ENCODE measurements at places on chromosomes 6 and 20.

GRCh38 chr20:1838556-1839279, 56.5 kb upstream of the SIRPA start:
- no peak for DNase-seq

DNA sequence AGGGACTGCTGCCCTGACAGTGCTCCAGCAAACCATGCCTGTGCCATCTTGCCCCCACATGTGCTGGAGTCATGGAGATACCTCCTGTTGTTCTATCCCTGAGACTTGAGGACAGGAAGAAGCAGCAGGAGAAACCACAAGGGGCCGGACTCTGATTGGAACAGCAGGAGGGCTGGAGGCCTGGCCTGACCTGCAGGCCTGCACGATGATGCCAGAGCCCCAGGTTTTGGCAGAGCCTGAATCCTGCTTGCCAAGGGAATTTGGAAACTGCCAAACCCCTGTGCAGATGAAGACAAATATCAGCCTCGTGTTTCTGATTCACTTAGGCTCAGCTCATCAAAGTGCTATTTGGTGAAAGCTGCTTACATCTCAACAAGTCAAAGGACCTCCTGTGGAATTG, 177.6 kb downstream of the MAFB start:
- peak; percentile 80 for DNase-seq

GRCh38 chr6:143621159-143621873, 56.4 kb upstream of the PHACTR2 start:
- DNase-seq, result no peak

DNA sequence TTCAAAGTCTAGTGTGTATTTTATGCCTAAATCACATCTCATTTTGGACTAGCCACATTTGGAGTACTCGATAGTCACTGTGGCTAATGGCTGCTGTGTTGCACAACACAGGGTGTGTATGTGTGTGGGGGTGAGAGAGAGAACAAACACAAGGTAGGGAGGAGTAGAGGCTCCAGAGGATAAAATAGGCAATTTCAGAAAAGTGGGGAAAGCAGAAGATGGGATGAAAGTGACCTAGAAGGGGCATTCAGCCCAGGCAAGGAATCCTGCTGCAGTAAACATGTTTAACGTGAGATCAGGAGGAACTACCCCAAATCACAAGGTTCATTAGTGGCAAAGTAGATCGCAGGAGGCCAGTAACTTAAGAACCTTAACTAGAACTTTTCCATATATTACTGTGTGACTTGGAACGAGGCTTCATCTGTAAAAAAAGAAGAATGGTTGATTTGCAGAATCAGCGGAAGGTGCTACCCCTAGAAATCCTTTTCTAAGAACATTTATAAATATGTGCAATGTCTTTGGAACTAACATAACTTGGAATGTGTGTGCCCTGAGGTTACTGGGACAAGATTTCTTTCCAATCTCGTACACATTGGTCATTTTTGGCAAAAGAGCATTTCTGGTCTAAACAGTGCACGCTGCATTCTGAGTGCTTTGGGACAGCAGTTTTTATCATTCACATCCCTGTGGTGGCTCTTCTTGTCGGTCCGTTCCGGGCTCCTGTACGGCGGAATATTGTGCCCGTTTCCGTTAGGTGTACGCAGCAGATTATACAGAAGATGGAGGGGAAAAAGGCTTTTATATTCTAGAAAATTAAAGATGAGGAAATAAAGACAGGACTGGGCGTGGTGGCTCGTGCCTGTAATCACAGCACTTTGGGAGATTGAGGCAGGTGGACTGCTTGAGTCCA, 2.6 kb downstream of the DUSP22 start:
- DNase-seq, result no peak

DNA sequence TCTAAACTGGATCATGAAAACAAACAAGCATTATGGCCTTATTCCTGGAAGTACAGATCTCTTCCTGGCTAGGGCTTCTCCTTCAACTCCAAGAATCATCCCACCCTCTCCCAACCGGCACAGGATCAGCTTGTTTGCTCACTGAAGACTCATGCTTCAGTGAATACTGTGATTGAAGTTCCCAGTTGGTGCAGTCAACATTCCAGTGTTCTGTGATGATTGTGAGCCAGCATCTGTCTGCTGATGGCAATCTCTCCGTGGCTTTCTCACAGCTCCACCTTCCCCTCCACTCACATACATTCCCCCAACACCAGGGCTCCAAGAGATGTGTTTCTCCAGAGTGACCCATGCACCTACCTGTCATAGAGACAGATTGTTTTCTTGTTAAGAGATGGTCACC, 421.3 kb upstream of the BTBD3 start:
- no peak for DNase-seq

DNA sequence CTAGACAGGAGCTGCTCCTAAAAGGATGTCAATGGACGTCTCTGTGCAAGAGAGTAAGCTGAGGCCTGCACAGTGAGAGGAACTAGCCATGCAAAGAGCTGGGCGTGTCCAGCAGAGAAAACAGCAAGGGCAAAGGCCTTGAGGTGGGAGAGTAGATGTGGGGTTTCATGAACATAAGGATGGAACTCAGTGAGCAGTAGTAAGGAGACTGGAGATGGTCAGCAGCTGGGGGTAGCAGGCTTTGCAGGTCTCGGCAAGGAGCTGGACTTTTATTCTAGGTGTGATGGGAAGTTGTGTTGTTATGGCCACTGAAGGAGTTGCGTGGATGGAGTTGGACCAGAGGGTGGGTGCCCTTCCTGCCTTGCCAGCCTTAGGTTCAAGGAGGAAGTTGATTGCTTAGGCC, 90.7 kb upstream of the SIRPA start:
- no peak for DNase-seq

- peak; percentile 23 for DNase-seq
Observed at GRCh38 chr20:58229198-58229798, 845 bp upstream of the ANKRD60 start.

GRCh38 chr6:105921781-105922180, 164.4 kb upstream of the PRDM1 start:
- no peak for DNase-seq

GRCh38 chr20:33076662-33077372, 2.6 kb upstream of the BPIFB4 start:
- no peak for DNase-seq

DNA sequence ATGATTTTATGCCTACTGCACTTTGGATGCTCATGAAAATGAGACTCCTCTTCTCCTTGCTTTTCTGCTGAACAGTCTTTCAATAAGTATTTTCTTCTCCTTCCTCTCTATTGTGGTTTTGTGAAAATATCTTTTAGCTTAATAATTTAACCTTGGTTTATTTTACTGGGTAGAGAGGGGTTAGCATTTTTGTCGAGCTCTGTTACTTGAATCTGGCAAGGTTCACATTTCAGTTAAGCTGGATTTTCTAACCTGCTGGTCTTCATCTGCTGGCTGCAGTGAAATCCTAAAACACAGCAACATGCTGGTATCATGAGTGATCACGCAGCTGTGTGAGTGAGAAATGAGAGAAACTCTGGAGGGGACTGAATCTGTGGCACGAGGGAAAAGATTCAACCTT, 222.7 kb upstream of the NOX3 start:
- DNase-seq, result no peak

- no peak for DNase-seq
Observed at GRCh38 chr6:32854376-32855178, 585 bp downstream of the PSMB9 start.

DNA sequence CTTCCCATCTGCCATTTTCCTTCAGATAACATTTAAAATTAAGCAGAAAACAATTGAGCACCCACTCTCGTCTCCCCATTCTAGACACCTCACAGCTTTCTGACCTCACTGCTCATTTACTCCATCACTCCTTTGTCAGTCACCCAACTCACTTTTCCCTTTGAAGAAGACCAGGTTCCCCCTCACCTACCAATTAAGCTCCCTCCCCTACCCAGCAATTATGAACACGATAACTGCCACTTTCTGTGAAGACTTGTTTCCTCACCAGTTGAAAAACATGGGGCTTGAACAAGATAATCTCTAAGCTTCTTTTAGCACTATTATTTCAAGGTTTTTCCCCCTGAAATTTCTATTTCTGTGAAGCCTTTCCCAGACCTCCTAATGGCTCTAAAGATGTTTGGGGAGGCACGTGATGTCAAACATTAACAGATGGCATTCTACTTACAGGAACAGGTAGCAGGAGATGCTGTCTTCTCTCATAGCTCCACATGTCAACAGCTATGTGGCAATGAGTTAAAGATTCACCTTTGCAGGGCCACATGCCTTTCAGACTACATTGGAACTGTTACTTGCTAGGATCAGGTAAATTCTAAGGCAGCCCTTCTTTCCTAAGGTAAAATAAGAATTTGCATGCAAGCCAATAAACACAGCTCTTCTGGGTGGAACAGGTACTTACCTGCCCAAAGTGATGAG, 24.8 kb upstream of the SLA2 start:
- DNase-seq, result no peak

GRCh38 chr6:122647765-122648164, 37.6 kb downstream of the PKIB start:
- no peak for DNase-seq

- no peak for DNase-seq
Observed at GRCh38 chr20:49831022-49831769, 18.6 kb downstream of the SLC9A8 start.

DNA sequence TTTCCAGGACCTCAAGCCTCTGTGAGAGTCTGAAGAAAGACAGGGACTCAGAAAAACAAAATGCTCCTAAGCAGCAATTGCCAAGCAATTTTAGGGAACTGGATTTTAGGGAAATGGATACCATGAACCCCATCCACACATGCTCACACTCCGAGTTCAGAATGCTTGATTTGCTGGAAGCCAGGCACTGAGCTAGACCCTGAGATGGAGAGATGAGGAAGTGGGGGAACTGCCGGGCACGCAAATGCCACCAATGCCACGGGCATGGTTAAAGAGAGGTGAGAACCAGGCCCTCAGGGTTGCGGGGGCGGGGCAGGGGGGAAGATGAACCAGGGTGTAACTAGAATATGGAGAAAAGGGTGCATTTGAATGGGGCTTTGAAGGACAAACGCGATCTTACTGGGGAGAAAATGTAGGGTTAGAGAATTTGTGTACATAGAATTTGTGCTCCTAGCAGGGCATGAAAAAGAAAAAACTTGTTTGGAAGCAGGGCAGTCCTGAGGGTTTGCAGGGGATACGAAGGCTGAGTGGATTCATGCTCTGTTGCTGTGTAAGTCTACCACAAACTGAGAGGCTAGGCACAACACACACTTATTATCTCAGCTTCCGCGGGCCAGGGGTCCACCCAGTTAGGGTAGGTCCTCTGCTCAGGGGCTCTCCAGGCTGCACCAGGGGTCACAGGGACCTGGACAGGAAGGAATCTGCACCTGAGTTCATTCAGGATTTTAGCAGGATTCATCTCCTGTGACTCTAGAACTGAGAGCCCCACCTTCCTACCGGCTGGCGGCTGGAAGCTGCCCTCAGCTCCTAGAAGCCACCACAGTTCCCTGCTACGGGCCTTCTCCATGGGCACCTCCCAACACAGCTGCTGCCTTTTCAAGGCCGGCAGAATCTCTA, 108.0 kb downstream of the SNX5 start:
- no peak for DNase-seq

DNA sequence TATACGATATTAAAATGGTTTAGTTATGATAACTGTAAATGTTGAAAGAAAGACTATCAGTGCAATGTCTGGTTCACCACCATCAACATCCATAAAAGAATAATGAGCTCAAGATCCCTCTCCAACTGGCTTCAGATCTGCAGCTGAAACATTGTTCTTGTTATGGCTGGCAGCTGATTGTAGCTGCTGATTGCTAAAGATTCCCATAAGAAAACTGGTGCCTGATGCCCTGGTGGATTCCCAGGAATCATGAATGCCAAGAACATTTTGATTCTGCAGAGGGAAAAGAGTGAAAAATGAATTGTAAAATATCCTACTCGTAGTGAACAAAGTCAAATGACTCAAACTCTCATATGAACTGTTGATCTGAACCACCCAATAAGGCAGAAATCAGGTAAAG, 1160.2 kb downstream of the EPHA7 start:
- no peak for DNase-seq

GRCh38 chr6:31899215-31899614, 1.7 kb upstream of the EHMT2 start:
- no peak for DNase-seq

DNA sequence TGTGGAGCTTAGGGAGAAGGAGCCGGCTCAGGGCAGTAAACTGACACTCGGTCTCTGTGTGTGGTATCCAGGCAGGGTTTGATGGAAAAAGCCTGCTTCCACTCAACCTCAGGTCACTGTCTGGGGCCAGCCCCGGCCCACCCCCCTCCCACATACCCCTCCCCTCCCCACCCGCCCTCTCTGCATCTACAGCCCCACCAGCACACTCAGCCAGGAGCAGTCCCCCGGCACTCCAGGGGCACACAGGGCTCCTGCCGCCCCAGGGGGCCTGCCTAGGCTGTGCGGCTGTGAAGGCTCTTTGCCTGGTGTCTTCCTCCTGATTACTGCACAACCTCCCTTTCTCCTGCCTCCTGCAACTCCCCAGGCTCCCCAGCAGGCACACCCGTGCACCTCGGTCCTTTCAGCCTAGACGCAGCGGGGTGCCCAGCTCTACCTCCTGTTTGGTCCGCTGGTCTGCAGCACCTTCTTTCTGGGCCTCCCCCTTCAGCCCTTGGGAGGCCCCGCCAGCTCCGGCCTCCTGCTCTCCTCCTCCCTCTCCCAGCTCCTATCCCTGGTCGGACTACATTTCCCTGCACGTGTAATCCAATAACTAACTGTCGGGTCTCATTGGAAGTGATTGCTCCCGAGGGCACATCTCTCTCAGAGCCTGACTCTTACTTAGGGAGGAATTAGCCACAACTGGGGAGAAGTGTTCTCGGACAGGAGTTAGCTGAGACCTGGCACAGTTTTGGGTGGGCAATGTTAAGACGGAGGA, 1.3 kb upstream of the FOXF2 start:
- DNase-seq, result peak; percentile 9

GRCh38 chr6:10414756-10415616, at the start of gene TFAP2A:
Gene TFAP2A, minus strand, starts transcription at chr6:10415074. Its CDS starts 83 bp downstream, at chr6:10414991.
- no peak for DNase-seq

DNA sequence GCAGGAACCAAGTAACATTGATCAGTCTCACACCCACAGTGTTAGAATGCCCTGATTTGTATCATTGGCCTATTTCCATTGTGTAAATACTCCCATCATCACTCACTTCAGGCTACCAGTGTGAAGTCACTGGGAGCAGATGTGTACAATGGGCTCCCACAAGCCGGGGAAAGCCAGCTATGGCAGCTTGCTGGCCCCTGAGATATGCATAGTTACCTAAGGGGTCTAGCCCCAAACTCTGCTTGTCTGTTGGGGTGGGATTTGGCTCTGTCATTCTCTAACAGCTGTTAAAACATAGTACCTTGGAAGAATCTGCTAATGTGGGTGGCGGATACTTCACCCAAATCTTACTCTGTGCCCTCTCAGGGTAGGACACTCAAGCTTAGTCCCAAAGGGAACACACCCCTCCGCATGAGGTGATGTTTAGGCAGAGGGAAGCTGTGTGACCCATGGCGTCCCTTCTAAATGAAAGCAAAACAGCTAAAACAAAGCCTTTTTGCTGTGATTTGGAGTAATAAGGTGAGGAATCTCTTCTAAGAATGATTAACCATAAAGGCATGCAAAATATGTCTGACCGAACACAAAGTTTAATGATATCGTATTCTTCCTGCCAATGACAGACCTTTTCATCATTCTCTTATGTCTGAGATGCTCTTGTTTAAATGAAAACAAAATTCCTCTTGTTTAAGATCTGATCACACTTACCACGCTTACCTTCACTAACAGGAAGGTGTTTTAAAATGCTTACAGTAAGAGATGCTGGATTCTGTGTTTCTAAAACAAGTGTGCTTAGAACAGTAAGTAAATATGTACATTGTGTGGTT, 45.9 kb upstream of the PXDC1 start:
- DNase-seq, result no peak
